ENCODE measurements at places on chromosomes 1 and 21.

DNA sequence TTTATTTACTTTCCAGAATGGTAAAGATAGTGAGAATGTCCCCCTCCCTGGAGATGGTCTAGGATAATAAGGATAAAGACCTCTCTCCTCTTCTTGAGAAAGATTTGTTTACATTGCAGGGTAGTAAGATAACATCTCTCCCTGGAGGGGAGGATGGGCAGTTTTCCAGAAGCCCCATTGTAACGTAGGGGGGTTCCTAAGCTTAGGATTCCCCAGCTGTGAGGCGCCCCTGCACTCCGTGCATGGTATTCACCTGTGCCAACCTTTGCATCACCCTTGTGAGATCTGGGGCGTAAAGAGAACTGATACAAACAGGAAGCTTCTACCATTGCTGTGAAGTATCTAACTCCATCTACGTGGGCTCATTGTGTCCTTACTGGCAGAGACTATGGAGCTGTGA is 148.7 kb upstream of the DNAH14 start:
- DNase-seq: no peak

- DNase-seq: peak; percentile 61
Measured at GRCh38 chr1:42172381-42173133, 8.0 kb upstream of the GUCA2A start.

DNA sequence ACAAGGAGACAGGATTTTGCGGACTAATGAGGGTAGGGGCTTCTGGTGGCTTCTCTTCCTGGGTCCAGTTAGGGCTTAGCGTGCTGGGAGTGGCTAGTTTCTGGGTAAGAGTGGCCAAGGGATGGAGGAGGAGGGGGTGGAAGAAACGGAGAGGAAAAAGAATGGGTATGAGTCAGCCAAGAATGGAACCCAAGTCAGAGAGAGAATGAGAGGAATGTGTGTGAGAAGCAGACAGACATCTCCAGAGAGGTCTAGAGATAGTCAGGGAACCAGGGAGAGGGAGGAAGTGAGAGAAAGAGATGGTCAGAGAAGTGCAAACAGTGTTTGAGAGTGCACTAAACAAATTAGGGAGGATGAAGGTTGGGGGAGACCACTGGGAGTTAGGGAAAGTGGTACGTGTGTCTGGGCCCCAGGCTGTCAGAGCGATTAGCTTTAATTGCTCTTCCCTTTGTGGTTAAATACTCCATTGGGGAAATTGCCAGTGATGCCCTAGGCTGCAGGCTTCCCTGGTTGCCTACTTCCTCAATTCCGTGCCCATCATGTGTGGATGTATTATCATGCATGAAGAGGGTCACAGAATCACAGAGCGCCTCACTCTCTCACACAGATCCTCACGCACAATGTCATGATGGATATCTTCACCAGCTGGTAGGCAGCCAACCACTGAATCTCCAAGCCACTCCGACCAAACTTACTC is 1.4 kb downstream of the PEA15 start:
- no peak for DNase-seq

GRCh38 chr1:88519156-88519555 is 164.9 kb upstream of the PKN2 start:
- DNase-seq: no peak

- no peak for DNase-seq
Measured at GRCh38 chr1:16980473-16981268, at the start of gene MFAP2. Gene MFAP2 (minus strand): TSS chr1:16980620. CDS start chr1:16978273, 2,347 bp downstream.

DNA sequence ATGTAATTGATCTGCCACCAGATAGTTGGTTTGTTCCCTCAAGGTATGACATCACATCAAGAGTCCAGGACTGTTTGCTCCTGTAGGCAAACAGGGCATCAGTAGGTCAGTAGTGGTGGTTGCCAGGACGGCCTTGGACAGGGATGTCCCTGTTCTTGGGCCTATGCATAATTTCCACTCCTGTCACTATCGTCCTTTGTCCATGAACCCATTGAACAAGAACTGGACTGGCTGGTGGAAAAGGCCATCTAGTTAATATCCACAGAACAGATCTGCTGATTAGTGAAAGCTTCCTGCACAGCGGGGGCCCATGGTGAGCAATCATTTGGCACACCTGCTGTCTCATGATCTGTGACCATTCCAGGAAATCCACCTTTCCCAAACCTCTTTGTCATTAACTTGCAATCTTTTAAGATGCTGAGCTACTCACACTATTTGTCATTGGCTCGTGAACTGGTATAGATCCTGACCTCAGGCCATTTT is 12.4 kb upstream of the BSDC1 start:
- DNase-seq: no peak

GRCh38 chr1:62040973-62041372 is 153.7 kb upstream of the L1TD1 start:
- DNase-seq: no peak

DNA sequence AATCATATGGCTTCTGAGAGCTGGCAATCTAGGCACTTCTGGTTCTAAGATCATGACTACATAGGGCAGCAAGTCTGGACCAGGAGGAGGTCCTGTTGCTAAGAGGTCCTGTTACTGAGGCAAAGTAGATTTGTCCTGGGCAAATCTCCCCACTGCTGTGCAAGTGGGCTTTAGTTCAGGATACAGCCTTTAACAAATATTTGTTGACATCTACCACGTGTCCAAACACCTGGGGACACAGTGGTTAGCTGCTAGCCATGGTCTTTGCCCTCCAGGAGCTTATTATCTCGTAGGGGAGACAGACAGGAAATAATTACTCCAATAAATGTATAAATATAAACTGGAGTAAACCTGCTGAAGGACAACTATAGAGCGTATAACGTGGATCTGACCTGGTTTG is 3.2 kb downstream of the CGN start:
- DNase-seq: no peak

- no peak for DNase-seq
Measured at GRCh38 chr1:81650776-81651175, 150.0 kb upstream of the ADGRL2 start.

DNA sequence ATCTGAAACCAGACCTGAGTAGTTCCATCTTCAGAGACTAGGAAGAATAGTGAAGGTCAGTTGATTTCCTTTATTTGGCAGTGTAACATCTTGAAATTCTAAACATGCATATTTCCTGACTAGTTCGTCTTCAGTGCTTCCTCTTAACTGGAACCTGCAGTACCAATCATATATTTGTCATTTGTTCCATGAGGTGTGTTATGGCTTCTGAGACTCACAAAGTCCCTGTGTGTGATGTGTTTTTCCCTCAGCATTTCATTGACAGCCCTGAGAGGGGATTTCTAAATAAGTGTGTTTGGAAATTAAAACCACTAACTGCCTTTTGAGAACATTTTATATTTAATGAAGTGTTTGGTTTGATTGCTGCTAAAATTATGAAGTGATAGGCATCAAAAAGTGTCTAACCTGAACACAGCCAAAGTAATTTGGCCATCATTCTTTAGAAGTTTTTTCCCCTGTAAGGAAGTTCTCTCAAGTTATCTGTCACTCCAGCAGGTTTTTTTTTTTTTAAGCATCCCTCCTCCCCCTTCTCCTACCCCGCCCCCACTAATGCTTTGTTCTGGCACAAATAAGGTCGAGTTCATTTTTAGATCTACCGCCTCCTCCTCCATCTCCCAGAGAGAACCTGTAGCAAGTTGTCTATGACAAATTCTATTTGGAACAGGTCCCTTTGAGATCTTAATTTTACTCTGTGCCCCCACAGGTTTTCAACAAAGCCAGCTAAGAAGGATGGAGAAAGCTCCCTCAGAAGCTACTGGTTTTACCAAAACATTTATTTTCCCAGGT is 61.4 kb downstream of the TMEM200B start:
- no peak for DNase-seq

DNA sequence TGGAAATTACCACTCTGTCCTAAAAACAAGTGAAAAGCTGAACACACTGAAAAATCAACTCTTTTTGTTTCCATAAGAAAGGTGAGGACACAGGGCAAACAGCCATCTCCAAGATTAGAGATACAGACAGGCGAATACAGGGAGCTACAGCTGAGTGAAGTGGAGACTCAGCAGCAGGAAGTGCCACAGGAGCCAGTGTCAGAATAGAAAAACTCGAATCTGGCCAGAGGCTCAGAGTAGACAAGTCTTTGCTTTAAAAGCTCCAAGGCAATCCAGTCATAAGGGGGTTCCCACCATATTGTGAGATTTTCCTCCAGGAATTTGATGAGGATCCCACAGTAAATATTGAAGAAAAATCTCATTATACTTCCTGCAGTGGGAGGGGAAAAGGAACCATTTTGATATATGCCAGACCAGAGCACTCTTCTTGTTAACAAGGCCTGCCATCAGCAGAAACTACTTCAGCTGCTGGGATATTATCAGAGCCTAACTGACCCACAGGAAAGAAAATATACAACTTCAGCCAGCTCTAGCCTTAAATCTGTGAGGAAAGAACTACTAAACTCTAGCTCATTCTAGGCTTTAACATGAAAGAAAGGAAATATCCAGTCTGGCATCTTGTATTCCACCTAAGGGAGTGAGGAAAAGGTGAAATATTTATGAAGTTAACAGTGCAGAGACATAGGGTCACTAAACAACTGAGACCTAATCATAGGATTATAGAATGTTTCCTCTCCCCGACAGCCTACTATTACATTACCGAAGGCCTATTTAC is 256.2 kb upstream of the OLFM3 start:
- DNase-seq: no peak

DNA sequence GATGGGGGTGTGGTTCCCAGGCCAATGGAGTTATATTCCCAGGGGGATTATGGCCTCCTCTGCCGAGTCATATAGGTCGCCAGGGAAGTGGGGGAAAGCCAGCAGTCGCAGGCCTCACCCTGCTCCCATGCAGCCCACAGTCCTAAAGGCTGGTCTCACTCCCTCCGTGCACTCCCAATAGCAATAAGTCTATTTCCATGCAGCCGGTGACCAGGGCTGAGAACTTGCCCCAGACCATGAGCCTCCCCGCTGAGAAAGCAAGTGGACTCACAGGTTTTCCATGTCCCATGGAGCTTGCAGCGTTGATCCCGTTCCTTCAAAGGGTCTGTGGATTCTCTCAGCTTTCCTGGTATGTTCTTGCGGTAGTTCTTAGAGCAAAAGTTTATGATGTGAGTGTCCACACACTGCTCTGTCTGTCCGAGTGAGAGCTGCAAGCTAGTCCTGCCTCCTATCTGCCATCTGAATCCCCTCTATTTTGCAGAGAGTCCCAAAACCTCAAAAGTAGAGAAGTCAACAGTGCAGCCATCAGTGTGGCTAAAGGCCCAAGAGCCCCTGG is 81.7 kb upstream of the TMPRSS2 start:
- DNase-seq: no peak
